ENCODE measurements at places on chromosomes 6 and 20.

DNA sequence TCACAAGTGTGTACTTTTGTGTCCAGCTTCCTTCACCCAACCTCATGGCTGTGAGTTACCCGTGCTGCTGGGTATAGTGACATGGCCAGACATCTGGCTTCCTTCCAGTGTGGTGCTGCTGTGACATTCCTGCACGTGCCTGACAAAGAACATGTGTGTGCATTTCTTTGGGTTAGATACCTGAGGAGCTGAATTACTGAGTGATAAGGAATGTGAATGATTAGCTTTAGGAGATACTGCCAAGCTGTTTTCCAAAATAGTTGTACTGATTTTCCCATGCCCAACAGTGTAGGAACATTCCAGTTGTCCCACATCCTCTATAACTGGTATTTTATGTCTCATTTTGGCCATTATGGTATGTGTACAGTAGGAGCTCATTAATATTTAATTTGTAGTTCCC is 132.5 kb downstream of the PREX1 start:
- no peak for DNase-seq

- no peak for DNase-seq
Observed at GRCh38 chr6:164749221-164750064, 560.0 kb downstream of the C6orf118 start.

- no peak for DNase-seq
Observed at GRCh38 chr20:24462460-24463010, 6.9 kb upstream of the SYNDIG1 start.

DNA sequence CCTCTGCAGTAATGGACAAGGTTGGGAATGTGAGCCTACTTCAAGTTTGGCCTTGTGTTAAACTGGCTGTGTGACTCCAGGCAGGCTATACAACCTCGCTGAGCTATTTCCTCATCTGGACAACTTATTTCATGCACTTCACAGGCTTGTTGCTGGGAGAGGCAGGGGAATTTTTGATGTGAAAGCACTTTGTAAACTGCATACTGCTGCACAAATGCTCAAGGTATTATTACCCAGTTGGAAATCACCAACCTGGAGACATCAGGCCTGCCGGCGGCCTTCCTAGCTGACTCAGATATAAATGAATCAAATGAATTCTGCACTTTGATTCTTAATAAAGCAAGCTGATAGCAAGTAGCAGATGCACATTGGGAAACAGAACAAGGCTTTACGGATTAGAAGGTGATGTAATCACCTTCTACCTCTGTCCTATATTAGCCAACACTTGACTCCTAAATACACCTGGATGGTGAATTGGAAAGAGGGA is 10.1 kb downstream of the JARID2 start:
- DNase-seq = no peak

DNA sequence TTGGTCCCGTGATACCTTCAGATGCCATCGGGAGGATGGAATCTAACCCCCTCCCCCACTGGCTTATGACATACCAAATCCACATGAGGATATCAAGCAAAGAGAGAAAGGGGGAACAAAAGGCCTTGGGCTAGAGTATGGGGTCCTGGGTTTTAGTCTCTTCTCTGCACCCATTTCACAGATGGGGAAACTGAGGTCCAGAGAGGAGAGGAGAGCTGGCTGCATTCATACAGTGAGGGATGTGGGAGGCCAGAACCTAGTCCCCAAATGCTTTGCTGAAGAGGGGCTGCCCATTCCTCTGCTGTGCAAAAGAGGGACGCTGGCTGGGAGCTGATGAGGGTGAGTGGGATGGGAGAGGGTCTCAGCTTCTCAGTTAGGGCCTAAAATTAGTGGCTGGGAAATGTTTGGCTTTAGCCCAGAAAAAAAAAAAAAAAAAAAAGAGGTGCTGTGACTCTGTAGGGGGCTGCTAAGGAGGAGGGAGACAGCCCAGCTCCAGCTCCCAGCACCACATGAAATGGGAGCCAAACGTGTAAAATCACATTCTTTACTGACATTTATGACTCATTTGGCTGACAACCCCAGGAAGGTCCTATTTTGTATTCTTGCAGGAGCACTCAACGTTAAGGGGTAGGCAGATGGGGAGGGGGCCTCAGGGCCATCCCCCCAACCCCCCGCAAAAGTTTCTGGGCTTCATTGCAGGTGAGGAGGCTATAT is 11.9 kb downstream of the XKR7 start:
- no peak for DNase-seq

- DNase-seq = no peak
Observed at GRCh38 chr20:12056839-12057238, 139.1 kb downstream of the BTBD3 start.

DNA sequence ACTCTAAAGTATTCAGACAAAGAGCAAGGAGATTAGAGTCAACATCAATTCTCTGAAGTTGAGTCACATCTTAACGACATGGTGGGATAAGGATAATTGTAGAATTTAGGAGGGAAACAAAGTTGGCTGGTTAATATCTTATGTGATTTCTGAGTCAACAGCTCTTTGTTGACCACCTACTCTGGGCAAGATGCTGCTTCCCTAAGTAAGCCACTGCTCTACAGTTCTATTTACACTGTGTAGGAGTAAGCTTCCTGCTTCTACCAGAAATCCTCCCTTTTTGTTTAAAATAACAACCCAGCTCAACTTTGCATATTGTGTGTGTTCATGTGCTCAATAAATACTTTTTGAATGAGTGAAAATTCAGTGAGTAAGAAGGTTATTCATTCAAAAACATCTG is 3.1 kb downstream of the HS3ST5 start:
- peak; percentile 3 for DNase-seq

DNA sequence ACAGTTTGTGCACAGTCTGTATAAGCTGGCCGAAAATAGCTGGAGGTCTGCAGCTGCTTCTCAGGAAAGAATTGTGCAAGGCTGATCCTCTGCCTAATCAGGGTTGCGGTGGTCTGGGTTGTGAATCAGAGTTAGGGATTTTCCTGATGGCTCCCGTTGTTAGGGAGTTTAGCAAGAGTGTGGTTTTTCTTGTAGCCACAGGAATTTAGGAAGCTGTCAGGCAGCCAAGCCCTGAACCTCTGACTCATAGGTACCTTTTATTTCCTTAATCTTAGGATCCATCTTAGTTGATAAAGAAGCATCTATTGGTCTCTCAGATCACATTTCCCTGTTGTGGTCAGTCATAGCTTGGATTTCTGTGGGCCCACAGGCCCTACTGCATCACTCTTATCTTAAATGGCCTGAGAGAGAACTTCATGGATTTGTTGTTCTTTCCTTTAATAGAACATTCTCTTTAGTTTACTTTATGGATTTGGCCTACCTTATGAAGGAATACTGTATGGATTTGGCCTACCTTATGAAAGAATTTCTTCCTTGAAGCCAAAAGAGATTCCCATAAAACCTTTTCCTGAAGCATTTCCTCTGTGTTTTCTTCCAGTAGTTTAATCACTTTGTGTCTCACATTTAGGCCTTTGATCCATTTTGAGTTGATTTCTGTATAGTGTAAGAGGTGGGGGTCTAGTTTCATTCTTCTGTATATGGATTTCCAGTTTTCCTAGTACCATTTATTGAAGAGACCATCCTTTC is 10.3 kb downstream of the KIF25 start:
- peak; percentile 100 for DNase-seq

DNA sequence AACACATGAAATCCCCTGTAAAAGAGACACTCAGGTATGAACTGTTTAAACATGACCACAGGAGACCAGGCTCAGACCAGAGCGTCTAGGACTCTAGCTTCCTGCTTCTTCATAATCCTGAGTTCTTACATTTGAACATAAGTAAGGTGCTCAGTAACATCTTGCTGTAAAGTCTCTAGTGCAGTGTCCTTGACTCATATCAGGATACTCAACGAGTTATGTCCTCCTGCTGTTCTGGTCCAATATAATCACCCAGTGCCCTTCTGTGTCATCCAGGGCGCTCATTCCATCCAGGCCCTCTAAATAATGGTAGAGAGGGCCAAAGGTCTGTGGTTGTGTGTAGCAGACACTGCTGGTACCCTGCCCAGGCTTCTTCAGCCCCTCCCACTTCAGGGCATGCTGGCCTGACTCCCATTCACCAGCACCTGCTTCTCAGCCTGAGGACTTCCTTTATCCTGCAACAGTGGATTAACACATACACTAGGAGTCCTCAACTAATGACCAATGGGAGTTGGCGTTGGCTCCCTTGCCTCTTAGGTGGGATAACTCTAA is 66.8 kb upstream of the MOCS1 start:
- no peak for DNase-seq

GRCh38 chr20:45087814-45088213 is 13.1 kb downstream of the KCNS1 start:
- DNase-seq = no peak

GRCh38 chr20:8389381-8390036 is 257.4 kb downstream of the PLCB1 start:
- DNase-seq = peak; percentile 9

DNA sequence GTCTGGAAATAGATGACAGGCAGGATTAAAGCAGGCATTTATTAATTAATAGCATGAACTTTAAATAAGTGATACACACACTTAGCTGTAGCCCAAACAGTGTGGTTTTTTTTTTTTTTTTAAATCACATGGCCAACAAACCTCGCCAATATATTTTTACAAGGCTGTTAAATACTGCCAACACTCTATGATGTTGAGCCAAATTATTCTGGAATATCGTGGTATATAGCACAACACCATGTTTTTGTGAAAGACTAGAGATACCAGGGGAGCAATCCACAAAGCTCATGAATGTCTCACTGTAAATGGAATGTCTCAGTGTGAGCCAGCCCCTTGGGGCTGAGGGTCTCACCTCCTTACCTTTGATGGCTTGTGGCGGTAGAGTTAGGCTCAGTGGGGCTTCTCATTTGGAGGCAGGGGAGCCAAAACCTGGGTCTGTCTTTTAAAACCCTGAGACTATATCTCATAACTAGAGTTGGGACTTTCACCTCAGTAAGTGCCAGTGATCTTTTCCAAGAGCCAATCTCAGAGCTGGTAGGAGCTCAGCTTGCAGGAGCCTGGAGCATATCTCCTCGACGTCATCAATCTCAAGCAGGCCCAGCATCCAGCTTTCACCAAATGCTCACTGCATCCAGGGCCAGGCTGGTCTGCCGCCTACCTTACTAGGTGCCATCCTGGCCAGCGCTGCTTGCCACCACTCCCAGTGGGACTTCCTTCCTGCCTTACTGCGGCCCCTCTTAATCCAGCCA is 78.5 kb upstream of the FAM184A start:
- DNase-seq = no peak

DNA sequence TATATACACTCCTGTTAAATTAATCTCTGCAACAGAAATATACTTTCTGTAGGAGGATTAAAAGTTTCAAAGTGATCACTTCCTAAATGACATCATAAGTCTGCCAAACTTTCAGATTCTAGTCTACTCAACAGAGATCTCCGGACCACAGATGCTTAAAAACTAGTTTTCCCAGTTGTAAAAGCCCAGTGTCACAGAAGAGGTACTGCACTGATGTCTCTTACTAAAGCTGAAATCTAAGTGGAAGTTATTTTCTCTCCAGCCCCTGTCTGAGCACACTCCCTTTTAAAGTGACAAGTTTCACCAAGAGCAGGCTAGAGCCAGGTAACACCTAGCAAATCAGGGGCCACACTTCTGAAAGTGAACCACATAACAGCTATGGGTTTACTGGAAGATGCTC is 71.6 kb upstream of the DST start:
- no peak for DNase-seq

- DNase-seq = peak; percentile 9
Observed at GRCh38 chr6:34560366-34561226, 4.5 kb upstream of the SPDEF start.

DNA sequence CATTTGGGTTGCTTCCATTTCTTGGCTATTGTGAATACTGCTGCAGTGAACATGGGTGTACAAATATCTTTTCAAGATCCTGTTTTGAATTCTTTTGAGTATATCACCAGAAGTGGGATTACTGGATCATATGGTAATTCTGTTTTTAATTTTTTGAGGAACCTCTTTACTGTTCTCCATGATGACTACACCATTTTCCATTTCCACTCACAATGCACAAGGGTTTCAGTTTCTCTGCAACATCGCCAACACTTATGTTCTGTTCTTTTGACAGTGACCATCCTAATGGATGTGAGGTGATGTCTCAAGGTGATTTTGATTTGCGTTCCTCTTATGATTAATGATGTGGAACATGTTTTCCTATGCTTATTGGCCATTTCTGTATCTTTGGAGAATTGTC is 214.4 kb upstream of the ZFP64 start:
- DNase-seq = no peak

GRCh38 chr6:3825331-3825831 is 23.8 kb upstream of the FAM50B start:
- no peak for DNase-seq

- DNase-seq = no peak
Observed at GRCh38 chr6:13141387-13141786, 186.9 kb downstream of the TBC1D7 start.

GRCh38 chr20:8536262-8536618 is 404.2 kb downstream of the PLCB1 start:
- DNase-seq = no peak

DNA sequence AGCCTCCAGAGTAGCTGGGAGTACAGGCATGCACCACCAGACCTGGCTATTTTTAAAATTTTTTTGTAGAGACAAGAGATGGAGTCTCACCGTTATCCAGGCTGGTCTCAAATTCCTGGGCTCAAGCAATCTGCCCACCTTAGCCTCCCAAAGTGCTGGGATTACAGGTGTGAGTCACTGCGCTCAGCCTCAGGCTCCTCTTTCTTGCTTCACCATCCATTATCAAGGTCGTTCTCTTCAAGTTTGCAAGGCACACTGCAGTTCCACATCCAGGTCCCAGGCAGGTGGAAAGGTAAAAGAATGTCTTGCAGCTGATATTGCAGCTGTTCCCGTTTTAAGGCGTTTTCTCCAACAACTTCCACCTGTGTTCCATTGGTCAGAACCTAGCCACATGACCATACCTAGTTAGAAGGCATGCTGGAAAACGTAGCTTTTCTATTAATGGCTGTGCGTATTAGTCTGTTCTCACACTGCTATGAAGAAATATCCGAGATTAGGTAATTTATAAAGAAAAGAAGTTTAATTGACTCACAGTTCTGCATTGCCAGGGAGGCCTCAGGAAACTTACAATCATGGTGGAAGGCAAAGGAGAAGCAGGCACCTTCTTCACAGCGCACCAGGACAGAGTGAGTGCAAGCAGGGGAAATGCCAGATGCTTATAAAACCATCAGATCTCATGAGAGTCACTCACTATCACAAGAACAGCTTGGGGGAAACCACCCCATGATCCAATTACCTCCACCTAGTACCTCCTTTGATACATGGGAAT is 51.7 kb downstream of the PCNA start:
- no peak for DNase-seq
